ENCODE measurements at places on chromosomes 13 and 19. TPM values are rescaled to one million over a fixed set of nuclear protein-coding genes. Genes with fewer than 3 reads are reported as not detected.
A peak's percentile ranks its signal among the peaks of the same experiment; 100 is the strongest.

- DNase-seq, result no peak
These were observed 1.6 kb downstream of the SIGLECL1 start for GRCh38 chr19:51252306-51253079.

DNA sequence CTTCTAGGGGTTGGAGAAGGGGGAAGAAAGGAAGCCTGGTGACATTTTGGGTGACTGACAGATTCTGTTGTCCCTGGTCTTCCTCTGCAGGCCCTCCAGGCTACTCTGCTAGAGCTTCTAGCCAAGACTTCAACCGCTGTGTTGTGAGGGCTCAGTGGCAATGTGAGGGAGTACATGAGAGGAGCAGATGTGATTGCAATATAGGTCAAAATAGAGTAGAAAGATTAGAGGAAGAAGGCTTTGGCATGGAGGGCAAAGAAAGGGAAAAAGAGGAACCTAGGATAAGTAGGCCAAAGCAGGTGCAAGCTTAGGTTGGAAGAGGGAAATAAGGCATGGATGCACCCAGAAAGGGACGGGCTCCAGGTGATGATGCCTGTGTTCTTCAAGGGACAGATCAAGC lies 216.9 kb downstream of the RGCC start:
- DNase-seq, result no peak

DNA sequence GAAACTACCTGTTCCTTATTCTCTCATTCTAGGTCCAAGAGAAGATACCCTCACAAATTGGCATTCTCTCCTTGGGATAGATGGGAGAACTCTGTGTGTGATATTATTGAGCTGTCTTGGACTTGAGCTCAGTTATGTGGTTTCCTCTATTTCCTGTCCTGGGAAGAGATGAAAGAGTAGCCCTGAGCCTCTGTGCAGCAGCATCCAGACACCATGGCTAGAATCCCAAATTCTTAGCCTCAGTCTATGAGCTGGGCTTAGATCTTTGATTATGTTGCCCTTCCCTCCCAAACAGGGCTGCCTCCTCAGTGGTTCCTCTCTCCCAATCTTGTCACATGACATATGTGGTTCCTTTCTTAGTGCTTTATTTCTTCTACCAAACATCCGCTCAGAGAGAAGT lies 290.7 kb downstream of the SPRY2 start:
- DNase-seq, result no peak

- no peak for DNase-seq
These were observed 17.8 kb downstream of the LHFPL6 start for GRCh38 chr13:39585219-39585618.

DNA sequence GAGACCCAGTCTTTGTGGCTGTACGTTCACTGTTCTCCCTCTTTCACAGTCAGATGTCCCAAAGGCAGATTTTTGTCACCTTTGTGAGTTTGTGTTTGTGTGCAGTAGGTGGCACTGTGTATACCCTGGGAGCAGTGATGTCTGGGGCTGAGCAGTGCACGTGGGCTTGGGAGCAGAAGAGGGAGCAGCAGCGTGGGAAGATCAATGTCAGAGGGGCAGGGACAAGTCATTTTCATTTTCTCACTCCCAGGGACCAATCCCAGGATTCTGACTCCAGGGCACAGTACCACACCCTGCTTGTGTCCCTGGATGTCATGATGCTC lies 2.0 kb upstream of the PSG6 start:
- no peak for DNase-seq

- DNase-seq, result no peak
These were observed 67.6 kb downstream of the UBL3 start for GRCh38 chr13:29782798-29783197.

GRCh38 chr13:43377149-43377548 lies 353.8 kb downstream of the DNAJC15 start:
- DNase-seq, result no peak

DNA sequence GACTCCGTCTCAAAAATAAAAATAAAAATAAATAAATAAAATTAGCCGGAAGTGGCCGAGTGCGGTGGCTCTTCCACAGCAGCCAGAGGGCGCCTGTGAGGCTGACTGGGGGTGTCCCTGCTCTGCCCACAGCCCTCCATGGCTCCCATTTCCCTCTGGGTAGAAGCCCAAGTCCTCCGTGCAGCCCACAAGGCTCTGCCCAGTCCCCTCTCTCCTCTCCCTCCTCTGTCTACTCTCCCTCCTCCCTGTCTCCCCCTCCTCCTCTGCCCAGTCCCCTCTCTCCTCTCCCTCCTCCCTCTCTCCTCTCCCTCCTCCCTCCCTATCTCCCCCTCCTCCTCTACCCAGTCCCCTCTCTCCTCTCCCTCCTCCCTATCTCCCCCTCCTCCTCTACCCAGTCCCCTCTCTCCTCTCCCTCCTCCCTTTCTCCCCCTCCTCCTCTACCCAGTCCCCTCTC lies 20.4 kb downstream of the MISP start:
- peak; percentile 63 for DNase-seq

GRCh38 chr13:63455938-63456337 lies 2040.3 kb upstream of the PCDH20 start:
- DNase-seq, result no peak

GRCh38 chr13:23950736-23951510 lies 53.6 kb upstream of the C1QTNF9B start:
- no peak for DNase-seq

- no peak for DNase-seq
These were observed 988 bp downstream of the LRRC4B start for GRCh38 chr19:50567052-50567841.

GRCh38 chr19:54183431-54183830 lies 5.9 kb downstream of the MBOAT7 start:
- DNase-seq, result no peak

GRCh38 chr13:113474179-113474578 lies 16.3 kb downstream of the DCUN1D2 start:
- no peak for DNase-seq

DNA sequence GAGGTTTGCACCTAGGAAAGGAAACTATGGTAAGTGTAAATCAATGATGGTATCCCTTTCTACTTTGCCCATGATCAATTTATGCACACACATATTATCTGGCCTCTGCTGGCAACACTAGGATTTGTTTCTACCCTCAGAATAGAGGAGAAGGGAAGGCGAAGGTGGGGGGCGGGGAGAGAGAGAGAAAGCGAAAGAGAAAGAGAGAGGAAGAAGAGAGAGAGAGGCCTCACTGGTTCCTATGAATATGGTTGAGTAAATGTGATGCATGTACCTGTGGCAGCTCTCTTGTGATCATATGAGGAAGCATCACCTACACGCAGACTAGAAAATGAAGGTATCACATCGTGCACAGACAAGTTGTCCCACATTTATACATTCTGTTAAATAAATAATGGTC lies 882.0 kb upstream of the SLITRK6 start:
- no peak for DNase-seq

DNA sequence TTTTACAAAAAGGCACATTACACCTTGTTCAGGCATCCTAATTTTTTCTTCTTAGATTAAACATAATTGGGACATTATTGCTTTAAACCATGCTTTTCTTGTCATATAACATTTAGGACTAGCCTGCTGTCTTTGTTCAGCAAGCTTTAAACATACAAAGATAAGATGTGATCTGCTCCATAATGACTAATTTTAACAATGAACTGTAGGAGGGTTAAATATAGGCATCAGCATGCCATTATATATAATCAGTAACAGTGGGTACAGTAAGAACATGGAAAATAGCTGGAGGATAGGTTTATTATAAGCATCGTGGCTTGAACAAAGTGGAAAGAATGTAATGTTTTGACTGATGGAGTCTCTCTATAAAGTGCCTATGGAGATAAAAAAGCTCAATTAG lies 661.7 kb downstream of the SLITRK6 start:
- no peak for DNase-seq

DNA sequence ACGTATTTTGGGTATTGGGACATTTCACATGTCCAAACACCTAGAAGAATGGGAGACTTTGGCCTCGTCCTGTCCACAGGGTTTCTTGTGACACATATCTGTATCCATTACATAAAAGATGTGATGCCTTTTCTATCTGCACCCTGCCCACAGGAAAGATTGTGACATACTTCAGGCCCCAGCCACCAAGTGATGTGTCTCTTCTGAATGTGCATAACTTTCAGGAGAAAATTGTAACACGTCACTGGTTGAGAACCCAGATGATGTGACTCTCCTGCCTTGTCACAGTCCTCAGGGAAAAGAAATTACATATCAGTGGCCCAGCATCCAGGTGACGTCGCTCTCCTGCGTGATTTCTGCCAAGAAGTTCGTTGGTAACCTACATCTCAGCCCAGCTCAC lies 21.0 kb upstream of the ZNF681 start:
- DNase-seq, result no peak

- DNase-seq, result no peak
These were observed 675 bp downstream of the PPP1R14A start for GRCh38 chr19:38255383-38256014.

GRCh38 chr19:44890366-44891015 lies 563 bp upstream of the TOMM40 start:
- DNase-seq, result peak; percentile 100

GRCh38 chr13:24225930-24226329 lies 65.4 kb downstream of the SPATA13 start:
- DNase-seq, result no peak

DNA sequence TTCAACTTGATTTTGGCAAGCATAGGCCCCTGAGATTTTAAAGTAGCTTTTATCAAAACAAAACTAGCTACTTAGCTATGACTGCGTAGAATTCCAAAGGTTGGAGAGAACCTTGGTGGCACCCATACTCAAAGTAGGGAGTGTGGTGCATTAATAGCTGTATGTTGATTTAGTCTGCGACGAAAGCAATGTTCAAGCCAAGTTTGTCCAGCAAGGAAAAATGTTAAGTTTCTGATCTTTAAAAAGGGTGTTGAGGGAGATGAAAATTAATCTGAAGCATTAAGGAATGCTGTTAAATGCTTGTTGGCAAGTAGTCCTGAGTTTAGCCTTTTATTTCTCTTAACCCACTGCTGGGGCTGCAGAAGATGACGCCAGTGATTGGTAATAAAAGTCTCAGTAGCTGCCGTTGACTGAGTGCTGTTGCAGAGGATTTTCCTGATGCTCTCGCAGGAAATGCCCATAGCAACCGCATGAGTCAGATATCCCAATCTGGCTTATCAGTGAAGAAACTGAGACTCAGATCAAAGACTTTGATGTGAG lies 75.9 kb upstream of the RNF113B start:
- DNase-seq, result peak; percentile 49

DNA sequence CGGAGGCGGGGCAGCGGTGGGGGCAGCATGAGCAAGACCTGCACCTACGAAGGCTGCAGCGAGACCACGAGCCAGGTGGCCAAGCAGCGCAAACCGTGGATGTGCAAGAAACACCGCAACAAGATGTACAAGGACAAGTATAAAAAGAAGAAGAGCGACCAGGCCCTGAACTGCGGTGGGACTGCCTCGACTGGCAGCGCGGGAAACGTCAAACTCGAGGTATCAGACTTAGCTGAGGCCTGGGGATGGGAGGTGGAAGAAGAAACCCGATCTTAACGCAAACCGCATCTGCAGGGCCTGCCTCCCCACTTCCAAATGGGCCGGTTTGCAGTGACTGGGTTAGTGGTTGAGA lies 693 bp downstream of the RFXAP start:
- no peak for DNase-seq

- DNase-seq, result no peak
These were observed 560.1 kb downstream of the DIAPH3 start for GRCh38 chr13:59603646-59604045.

DNA sequence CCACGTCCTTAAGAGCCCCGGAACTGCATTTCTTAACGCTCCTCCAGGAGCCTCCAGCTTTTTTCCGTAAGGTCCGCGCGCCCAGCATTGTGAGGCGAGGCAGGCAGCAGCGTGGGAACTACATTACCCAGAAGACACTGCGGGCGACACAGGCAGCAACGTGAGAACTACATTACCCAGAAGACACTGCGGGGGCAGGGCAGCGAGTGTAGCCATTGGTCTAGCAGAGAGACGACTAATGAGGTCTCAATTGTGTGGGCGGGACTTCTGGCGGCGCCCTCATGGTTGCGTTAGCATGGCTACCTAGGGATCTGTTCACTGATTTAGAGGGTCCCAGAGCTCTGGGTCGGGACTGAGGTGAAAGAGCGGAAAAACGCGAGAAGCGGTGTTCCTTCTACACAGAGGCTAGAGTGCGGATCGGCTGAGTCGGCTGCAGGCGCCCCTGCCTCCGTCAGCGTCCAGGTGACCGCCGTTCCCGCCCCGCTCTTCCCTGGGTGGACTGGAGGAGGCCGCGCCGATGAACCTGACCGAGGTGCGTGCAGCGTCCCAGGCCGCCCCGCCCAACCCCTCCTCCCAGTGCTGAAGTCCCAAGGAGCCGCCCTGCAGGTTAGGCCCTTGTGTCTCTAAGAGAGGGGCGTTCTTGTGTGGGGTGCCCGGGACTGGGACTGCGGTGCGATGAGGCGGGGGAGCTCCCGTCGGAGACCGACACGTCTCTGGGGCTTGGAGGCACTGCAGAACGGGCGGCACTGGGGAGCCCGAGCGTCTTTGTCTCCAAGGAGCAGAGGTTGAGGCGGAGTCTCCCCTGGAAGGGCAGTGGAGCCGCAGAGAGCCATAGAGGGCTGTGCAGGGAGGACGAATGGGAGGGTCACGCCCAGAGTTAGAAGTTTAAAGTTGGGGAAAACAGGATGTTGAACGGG lies at the start of gene ZNF749:
Gene ZNF749 (plus strand): TSS at position 264 of the 917 bp plus-strand sequence. CDS start 254 bp downstream, at position 518.
- DNase-seq, result peak; percentile 98

DNA sequence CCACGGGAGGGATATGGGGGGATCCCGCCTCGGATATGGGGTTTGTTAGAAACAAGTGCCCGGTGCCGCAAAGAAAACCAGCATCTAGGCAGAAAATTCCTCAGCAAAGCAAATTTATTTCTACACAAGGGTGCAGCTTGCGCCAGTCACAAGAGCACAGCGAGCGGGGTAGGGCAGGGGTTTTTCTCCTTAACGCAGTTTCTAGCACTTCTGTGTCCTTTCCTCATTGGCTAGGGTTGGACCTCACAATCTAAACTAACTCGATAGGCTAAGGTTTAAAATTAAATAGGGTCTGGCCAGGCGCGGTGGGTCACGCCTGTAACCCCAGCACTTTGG lies 595 bp downstream of the ZNF440 start:
- no peak for DNase-seq

SYNGR4 gene
- not detected for total RNA-seq

EEF1AKMT1 gene
- total RNA-seq, result 23.5 TPM

KLF1 gene
- not detected for total RNA-seq

DCUN1D2 gene
- 7.4 TPM for total RNA-seq

FLT1 gene
- total RNA-seq, result 0.02 TPM

C3 gene
- total RNA-seq, result 700 TPM

SYDE1 gene
- total RNA-seq, result 4.3 TPM

SH2D3A gene
- 1.0 TPM for total RNA-seq

BORA gene
- 29.3 TPM for total RNA-seq

Measured in HepG2 (cell line).